CD4-positive, alpha-beta T cell treated with Interleukin-6 at 100 ng/mL for 8 hours (primary cell): ENCODE measurements at places on chromosomes 6 and 20.

DNA sequence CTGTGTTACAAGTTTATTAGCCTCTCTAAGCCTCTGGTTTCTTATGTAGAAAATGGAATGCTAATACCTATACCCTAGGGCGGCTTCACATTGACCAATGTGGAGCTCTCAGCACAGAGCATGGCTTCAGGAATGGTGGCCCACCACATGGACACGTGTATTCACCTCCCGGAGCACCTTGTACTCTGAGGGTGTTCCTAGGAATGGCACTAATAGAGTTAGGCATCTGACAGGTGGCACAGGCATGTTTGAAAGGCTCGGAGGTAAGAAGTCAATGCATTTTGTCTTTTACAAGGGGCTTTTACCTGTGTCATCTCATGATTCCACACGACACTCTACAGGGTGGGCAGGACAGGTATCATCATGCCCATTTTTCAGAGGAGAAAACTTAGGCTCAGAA, 5.3 kb upstream of the TGM3 start:
- no peak for DNase-seq

GRCh38 chr6:41344876-41345275, 9.5 kb downstream of the NCR2 start:
- peak; percentile 54 for DNase-seq

DNA sequence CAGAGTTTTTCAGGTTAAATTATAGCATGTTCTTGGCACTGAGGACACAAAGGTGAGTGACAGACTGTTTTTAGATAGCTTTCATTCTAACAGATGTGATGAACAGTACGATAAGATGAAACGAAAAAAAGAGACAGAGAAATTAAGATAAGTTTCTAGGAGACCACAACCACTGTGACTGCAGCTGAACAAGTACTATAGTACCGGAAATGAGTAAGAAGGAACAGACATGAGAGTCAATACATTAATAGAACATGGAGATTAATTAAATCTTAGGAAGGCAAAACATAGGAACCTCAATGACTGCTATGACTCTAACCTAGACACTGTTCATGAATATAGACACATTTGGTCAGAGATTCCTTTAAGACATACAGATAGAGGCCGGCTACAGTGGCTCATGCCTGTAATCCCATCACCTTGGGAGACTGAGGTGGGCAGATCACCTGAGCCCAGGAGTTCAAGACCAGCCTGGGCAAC, 40.2 kb downstream of the HBS1L start:
- peak; percentile 41 for DNase-seq

DNA sequence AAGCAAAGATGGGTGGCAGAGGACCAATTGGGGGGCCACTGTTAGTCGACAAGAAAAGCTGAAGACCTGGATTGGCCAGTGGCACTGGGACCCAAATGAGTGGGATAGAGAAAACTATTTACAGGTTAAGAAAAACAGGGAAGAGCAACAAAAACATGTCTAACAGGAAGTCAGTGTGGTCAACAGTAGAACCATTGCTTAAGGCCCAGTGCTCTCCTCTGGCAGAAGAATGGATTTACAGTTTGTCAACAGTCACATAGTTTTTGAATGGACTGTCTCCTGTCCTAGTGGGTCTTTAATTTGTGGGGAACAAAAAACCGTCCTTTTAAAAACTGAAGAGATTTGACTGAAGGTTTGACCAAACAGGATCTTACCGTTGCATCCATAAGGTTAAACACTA, 12.1 kb upstream of the WTAP start:
- no peak for DNase-seq

- no peak for DNase-seq
Observed at GRCh38 chr6:1574083-1574761, 35.5 kb upstream of the FOXC1 start.

GRCh38 chr6:168089186-168090063, 10.4 kb upstream of the FRMD1 start:
- no peak for DNase-seq

DNA sequence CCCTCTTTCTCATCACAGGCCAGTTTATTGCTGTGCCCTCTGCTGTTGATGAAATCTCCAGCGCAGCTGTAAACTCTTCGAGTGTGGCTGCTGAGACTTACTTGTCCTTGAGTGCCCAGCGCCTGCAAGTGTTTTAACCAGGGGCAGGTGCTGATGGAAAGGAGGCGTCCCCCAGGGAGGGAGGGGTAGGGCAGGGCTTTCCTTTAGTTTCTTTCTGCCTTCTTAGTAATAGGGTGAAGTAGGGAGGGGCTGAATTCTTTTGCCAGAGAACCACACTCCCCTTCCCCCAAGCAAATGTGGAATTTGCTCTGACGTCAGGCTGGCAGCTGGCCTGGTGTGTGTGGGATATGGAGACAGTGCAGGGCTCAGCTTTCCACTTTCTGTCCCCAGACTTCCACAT, 61.2 kb downstream of the IGF2R start:
- no peak for DNase-seq

GRCh38 chr20:3654326-3655130, 8.7 kb downstream of the GFRA4 start:
- DNase-seq = no peak

DNA sequence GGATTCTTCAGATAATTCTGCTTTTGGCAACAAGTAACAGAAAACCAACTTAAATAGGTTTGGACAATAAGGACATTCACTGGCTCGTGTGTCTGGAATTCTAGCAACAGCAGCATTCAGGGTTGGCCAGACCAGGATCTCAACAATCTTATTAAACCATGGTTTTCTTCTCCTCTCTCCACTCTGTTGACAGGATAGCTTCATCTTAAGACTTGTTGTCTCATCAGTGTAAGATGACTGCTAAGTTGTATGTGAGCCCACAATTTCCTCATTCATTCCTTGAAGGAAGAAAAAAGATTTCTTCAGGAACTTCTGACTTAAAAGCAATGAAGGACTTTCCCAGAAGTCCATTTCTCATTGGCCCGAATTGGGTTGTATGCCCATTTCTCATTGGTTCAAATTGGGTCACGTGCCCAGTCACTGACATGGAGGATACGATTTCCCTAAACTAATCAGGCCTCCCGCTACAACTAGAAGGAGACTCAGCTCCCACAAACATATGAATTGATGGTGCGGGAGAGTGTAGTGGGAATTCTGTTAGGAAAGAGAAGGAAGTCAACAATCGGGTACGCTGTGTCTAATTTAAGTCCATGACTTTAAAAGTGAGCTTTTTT, 83.7 kb downstream of the SLC22A3 start:
- DNase-seq = no peak

DNA sequence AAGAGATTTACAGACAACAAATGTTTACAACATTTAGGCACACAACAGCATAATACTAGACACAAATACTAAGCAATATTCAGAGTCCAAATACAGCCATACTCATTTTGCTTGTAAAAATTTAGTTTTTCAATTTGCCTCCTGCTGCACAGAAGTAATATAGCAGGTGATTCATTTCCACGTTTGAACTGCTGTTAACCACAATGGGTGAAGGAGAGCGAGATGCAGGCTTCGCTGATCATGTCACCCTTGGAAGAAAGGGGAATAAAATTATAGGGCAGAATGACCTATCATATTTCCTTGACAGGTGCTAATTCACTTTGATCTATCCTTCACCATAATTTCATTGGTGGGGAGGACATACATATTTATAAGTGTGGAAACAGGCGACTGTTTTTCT, 643.8 kb upstream of the AGPAT4 start:
- DNase-seq = no peak

GRCh38 chr6:85754894-85755293, 112.2 kb upstream of the SYNCRIP start:
- DNase-seq = no peak

DNA sequence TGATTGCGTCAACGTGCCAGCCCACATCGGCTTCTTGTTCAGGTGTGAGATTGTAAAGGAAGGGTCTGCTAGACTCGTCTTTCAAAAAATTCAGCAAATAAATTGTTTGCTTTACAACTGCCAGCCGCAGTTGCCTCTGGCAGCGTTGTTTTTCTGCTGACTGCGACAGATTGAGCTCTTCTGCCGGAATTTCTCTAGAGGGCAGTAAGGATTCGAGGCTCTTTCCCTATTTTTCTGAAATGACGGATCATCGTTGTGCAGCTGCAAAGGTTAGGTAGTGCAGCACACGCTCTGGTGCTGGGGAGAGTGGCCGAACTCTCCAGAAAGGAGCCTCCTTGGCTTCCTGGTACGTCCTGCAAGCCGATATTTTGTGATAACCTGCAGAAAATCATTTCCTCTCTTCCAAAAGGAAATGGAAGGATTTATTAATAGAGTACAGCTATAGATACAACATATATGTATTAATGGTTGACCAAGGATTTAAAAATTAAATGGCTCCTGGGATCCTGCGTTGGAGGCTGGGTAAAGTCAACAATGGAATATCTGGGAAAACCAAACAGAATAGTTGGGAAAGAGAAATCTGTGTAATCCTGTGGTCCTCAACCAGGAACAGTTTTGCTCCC, 121.9 kb upstream of the ZFP64 start:
- DNase-seq = no peak

DNA sequence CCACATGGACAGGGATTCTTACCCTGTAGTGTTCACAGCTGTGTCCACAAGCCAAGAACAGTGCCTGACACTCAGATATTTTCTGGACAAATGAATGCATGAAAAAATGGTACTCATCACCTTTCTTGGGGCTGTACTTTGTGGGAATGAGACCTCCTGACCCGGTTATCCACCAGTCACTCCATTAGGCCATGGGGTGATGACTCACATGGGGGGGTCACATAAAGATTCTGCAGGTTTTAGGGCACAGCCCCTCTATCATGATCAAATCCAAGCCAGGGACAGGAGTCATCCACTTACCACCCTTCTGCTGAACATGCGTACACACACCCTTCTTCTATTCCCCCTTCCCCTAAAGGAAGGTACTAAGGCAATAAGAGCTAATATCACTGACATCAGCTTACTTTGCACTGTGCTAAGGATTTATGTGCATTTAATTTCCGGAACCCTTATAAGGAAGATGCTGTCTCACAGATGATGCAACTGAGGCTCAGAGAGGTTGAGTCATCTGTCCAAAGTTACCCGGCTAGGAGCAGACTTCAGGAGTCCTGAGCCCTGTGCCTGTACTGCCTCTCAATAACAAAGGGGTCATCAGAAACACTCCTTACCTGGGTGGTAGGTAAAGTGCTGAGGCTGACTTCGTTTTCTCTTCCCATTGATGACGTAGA, 107.8 kb downstream of the NFATC2 start:
- DNase-seq = no peak

- no peak for DNase-seq
Observed at GRCh38 chr6:166595949-166596348, 9.5 kb upstream of the RAMACL start.

GRCh38 chr6:96468681-96469224, 52.9 kb upstream of the UFL1 start:
- DNase-seq = no peak

GRCh38 chr6:147561726-147562125, 53.2 kb downstream of the SAMD5 start:
- DNase-seq = no peak

- no peak for DNase-seq
Observed at GRCh38 chr6:45557454-45557853, 179.7 kb upstream of the SUPT3H start.

DNA sequence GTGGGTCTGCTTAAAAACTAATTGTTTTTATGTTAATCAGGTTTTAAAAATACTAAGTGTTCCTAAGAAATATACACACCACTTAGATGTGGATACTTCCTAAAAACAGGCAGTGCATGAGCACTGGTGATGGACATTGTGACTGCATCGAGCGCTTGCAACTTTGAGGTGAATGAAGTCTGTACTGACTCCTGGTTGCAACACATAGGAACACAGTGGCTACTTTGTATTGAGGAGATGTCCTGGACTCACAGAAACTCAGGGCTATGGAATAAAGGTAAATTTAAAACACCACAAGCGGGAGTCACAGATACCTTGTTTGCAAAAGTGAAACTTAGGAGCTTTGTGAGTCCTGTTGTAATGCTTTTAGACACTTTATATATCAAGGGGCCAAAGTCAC, 55.6 kb upstream of the POLR1H start:
- DNase-seq = no peak

DNA sequence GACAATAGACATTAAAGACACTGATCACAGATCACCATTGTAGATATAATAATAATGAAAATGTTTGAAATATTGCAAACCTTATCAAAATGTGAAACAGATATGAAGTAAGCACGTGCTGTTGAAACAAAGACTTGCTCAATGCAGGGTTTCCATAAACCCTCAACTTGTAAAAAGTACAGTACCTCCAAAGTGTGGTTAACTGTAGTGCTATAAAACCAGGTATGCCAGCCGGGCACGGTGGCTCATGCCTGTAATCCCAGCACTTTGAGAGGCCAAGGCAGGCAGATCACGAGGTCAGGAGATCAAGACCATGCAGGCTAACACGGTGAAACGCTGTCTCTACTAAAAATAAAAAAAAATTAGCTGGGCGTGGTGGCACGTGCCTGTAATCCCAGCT, 96.6 kb downstream of the ZFAND3 start:
- no peak for DNase-seq

GRCh38 chr6:135265278-135265677, 84.2 kb downstream of the MYB start:
- DNase-seq = no peak

GRCh38 chr20:40160097-40160550, 528.9 kb downstream of the MAFB start:
- DNase-seq = no peak

DNA sequence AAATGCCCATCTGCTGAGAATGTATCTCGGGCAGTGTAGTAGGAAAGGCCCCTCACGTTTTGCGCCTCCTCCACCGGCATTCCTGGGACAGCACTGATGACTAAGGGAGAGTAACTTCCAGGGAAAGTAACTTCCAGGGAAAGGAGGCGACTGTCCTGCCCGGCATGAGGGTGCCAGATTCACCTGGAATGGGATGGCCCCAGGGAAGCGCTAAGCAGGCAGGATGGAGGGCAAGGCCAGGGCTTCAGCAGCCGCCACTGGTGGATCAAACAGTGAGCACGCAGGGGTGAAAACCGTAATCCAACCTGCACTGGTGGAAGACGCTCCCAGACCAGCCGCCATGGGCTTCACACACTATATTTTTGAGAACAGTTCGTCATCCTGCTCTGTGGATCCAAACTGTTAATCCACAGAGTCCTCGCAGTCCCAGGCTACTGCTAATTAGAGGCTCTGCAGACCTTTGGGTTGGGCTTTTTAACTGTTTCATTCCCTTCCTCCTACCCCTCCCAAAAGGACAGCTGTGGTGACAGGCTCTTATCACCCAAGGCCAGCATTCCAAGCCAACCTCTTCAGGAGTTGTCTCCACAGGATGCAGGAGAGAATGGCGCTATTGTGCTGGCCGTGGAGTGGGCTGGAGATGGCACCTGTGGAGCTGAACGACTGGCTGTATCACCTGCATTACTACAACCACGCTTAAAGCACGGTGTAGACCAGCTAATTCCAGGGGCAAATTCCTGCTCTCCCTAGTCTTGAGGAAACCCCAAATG, 178.9 kb downstream of the DLL1 start:
- DNase-seq = no peak

DNA sequence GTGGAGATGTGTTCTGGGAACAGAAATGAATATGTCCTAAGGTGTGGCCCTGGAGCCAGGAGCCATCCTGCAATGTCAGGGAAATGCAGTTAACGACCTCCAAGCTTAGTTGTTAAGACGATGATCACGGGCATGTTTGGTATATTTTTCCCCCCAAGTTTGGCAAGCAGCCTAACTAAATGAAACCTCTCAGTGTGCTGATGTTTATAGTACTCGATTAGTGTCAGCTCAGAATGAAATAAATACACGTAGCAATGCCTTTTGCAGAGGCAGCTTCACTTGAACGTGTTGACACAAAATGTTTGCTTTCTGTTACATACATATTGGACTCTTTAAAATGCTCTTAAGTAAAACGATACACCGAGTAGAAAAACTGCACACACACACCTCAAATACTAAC, 76.2 kb upstream of the OLIG3 start:
- DNase-seq = no peak
